Stimulated activated CD4-positive, alpha-beta T cell treated with anti-CD3 and anti-CD28 coated beads, Interleukin-4, amount 100 ng/mL, for 24 hours (primary cell): ENCODE measurements at places on chromosomes 2 and 18.

DNA sequence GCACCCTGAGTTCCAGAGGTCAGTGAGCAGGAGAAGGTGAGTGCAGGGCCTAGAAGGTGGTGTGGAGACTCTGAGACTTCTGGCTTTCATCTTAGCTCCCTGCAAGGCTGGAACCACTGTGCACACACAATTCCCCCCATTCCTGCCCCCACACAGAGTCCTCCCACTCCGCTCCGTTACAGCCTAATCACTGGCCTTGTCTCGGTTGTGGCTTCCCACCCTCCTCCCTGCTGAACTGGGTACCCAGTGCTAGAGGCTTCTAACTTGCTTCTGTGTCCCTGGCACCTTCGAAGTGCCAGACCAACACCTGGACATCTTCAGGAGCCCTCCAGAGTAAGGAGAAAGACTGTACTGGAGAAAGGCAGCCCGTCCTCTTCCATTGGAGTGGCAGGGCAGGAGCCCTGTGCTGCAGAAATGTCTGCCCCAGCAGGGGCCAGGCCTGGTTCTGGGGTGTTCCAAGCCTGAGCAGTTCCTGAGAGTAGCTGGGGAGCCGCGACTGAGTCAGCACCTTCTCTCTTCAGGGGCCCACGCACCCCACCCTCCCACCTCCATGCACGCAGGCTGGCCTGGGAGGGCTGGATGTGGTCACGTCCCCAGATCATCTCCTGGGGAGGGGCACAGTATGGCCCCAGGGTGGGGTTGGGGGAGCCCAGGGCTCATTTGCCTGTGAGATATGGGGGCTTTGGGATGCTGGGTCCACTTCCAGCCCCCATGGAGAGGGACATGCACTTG, 23.4 kb downstream of the CROCC2 start:
- no peak for DNase-seq

GRCh38 chr2:225771701-225772100, 372.2 kb downstream of the NYAP2 start:
- no peak for DNase-seq

GRCh38 chr2:170685591-170685990, 29.5 kb upstream of the SP5 start:
- no peak for DNase-seq

- no peak for DNase-seq
Observed at GRCh38 chr2:217680381-217680780, 322.4 kb downstream of the TNS1 start.

GRCh38 chr2:24721470-24721869, 71.7 kb downstream of the PTRHD1 start:
- DNase-seq = peak; percentile 8

GRCh38 chr2:205865905-205866441, 183.7 kb downstream of the NRP2 start:
- no peak for DNase-seq

DNA sequence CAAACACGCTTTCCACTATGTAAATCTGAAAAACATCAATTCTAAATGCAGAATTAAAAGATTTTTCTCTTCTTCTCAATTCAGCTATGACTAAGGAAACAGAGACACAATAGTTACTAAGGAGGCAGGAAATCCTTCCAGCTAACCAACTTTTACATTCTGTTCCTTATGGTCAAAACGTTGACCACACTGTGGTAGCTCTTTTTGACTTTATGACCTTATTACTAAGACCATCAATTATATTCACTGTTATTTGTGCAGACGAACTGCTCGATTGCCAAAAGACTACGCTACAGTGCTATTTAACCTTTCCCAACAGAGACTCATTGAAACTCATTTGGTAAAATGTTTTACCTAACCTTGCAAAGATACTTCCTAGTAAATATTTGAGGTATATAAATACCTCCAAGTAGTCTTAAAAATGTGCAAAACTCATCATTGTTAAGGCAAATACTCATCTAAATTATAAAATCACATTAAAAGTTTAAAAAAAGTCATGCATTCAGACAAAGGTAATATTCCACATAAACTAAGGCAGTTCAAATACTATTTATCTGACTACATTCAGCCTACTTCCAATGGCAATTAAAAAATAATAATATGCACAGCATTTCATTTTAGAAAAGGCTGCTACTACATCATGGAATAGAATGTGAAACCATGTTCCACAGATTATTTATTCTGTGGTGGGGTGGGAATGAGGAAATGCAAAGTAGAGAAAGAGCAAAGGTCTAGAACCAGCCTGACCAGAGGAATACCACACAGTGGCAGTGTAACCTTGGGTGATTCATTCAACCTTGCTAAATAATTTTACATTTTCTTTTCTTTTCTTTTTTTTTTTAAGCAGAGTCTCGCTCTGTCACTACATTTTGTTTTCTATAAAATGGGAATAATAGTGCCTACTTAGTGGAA, 139.9 kb downstream of the THADA start:
- DNase-seq = no peak

DNA sequence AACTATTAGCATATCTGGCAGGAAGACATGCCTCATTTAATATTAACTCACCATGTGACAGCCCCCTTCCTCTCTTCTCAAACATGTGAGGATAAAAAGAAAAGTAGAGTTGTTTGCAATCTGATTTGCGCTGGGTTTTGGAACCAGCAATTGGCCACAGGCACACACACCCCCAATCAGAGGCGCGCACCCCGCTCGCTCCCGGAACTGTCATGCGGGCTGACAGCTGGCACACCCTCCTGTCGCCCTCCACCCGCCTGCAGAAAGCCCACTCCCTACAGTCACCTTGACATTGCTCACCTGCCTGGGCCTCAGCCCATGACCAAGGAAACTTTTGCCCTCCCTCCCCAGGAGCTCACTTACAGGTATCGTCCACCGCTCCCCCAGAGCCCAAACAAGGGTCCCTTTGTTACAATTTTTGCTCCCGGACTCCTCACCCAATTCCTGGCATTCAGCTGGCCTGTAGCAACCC, 1.1 kb downstream of the COBLL1 start:
- DNase-seq = no peak

DNA sequence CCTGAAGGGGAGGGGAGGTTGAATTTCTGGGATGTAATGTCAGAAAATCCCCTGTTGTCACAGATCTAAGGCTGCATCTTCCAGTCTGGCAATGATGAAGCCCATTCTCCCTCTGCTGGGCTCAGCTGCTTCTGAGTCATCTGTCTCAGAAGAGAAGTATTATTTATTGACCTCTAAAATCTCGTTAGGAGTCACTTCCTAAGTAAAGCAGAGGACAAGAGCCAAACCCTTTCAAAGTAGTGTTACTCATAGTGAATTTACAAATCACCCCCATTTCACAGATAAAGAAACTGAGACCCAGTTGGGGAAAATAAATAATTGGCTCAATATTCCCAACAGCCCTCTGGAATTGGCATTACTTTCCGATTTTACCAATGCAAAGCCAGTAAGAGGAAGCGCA, 167.3 kb upstream of the SKOR2 start:
- no peak for DNase-seq

- DNase-seq = no peak
Observed at GRCh38 chr2:69087211-69087911, 74.4 kb downstream of the ANTXR1 start.

DNA sequence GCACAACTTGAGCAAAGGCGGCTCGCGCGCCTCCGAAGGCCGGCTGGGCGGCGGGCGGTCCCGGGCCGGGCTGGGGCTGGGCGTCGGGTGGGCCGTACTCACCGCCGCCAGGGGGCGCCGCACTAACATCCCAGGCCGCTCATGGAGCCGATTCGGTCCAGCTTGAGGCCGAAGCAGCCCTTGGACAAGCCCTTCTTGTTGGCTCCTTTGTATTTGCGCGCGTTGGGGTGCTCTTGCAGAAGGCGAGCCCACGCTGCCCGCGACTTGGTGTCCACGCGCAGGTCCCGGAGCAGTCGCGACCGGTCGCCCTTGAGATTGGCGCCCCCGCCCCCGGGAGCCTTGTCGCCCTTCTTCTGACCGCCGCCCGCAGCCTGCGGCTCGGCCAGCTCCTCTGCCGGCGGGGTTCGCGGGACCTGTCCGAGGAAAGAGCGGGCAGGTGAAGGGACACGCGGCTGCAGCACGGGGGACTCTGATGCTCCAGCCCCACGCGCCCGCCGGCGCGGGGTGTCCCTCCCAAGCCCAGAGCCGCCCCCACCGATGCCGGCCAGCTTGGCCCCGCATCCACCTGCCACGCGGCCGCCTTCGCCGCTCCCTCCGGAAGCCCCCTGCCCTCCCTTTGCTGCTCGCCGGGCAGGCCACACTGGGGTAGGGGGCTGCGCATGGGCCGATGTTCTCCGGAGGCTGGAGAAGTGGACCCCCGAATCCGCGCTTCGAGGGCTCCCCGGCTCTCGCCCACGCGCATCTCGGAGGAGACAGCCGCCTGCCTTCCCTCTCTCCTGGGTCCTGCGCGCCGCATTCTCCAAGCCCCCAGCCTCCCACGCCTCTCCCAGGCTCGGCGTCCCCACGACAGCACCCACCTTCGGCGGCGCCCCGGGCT, 655 bp downstream of the NPPC start:
- peak; percentile 74 for DNase-seq
